ENCODE measurements at places on chromosomes 4 and X.

DNA sequence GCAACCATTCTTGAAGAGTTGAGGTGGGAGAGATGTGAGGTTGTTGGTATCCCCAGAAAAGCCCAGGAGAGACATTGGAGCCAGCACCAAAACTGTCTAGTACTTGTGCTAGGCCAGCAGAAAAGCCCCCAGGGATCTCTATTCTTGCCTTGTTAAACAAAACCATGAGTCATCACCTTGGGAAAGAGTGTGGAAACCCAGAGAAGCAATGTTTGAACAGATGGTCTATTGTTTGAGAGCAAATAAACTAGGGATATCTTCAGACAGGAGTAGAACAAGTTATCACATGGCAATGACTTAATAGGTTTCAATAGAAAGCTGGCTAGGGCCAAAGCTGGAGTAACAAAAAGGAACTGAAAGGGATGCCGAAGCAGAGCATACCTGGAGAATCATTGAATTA, 195.7 kb upstream of the CASK start:
- no peak for DNase-seq

- DNase-seq, result no peak
These were observed 31.3 kb downstream of the NIPAL1 start for GRCh38 chr4:48047896-48048295.

DNA sequence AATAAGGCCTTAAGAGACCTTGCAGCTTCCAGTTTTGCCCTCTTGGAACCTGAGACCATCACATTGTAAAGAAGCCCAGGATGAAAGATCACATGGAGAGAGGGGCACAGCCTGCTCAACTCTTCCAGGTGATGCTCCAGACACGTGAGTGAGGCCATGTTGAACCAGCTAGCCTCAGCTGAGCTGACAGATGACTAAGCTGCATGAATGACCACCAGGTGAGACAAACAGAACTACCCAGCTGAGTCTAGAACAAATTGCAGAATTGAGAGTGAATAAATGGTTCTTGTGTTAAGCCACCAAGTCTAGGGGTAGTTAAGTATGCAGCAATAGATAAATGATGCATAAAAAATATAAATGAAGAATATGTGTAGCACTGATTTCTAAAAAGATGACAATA, 16.8 kb upstream of the GPR82 start:
- no peak for DNase-seq

GRCh38 chrX:112645774-112646173, 34.0 kb downstream of the LHFPL1 start:
- no peak for DNase-seq

DNA sequence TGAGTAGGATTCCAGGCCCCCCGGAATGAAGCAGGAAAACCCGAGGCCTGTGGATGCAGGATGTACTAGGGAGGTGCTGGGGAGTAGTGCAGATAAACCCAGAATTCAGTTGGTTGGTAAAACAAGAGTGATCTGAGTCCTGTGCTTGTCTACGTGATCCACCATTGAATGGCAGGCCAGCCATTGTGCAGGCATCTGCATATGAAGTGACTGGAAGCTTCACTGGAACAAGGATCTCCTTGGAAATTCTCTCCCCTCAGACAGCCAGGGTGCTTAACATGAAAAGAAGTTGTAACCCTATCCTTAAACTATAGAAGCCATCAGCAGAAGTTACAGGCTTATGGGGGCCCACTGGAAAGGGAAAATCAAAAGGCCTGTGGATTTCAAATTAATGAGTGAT, 656 bp upstream of the GSPT2 start:
- no peak for DNase-seq

All from stimulated activated CD8-positive, alpha-beta memory T cell treated with anti-CD3 and anti-CD28 coated beads, Interleukin-4, amount 100 ng/mL, for 1 hour (primary cell).